ENCODE measurements at places on chromosomes 7 and 10.
A peak's percentile ranks its signal among the peaks of the same experiment; 100 is the strongest.

- DNase-seq = no peak
- H3K36me3 ChIP-seq = no peaks in the 10 kb centered on the region
- H3K4me1 ChIP-seq = peaks cover 7% of the 10 kb centered on the region
- H3K27ac ChIP-seq = no peak overlapping the region
- H3K4me3 ChIP-seq = peak overlapping the region; percentile 54
- peaks cover 58% of the 10 kb centered on the region for H3K27me3 ChIP-seq
Observed at GRCh38 chr10:114403541-114404161, 651 bp downstream of the AFAP1L2 start.

- DNase-seq = no peak
- H3K36me3 ChIP-seq = peaks cover 33% of the 10 kb centered on the region
- no peak overlapping the region for H3K27ac ChIP-seq
- no peaks in the 10 kb centered on the region for H3K27me3 ChIP-seq
- H3K4me1 ChIP-seq = no peaks in the 10 kb centered on the region
Observed at GRCh38 chr7:130160023-130160422, 45.2 kb downstream of the TMEM209 start.

DNA sequence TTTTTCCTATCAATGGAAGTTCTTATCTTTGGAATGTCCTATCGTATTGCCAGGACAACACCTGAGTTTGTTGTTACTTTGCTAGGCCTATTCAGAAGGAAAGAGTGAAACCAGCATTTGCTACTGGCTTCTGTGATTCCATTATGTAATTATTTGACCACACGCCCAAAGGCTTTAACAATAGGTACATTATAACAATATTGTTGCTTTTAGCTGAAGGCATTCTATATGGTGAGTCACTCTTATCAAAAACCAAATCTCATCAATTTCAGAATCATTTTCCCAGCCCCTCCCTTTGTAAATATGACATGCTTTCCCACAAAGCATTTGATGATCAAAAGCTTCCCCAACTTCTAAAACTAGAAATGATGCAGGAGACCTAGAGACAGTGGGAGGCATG lies 294.4 kb upstream of the NEBL start:
- no peak for DNase-seq
- H3K27me3 ChIP-seq = peaks cover 7% of the 10 kb centered on the region
- H3K36me3 ChIP-seq = no peaks in the 10 kb centered on the region
- no peak overlapping the region for H3K4me3 ChIP-seq
- H3K4me1 ChIP-seq = no peaks in the 10 kb centered on the region

DNA sequence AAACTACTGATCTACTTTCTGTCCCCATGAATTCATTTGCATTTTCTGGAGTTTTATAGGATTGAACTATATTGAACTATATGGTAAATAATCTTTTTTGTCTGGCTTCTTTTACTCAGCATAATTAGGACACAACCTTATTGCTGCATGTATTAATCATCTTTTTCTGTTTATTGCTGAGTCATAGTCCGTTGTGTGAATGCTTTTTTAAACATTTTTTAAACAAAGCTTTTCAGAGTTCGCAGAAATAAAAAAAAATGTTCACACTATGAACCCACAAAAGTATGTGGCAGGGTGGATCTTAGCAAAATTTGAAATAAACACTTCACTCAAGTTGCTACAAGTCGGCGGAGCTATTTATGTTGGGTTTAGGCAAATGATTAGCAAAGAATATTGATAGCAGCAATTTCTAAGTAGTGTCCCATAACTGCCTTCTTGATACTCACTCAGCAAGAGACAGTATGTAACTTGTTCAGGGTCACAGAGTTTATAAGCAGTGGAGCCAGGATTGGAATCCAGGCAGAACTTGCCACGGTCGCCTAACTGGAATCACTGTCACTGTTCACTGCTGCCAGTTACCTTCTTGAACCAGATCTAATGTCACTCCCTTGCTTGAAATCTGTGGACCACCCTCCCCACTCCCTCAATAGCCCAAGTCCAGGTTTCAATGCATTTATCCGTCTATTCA lies 5.6 kb downstream of the CH25H start:
- H3K27me3 ChIP-seq = peaks cover 12% of the 10 kb centered on the region
- peaks cover 3% of the 10 kb centered on the region for H3K4me1 ChIP-seq
- peak overlapping the region; percentile 40 for H3K27ac ChIP-seq
- DNase-seq = no peak

- no peaks in the 10 kb centered on the region for H3K4me1 ChIP-seq
- H3K27me3 ChIP-seq = no peaks in the 10 kb centered on the region
- H3K27ac ChIP-seq = no peak overlapping the region
- no peaks in the 10 kb centered on the region for H3K36me3 ChIP-seq
Observed at GRCh38 chr7:80661729-80662128, 23.3 kb downstream of the CD36 start.

GRCh38 chr7:90709501-90710465 lies 113.7 kb downstream of the CDK14 start:
- no peaks in the 10 kb centered on the region for H3K36me3 ChIP-seq
- no peaks in the 10 kb centered on the region for H3K27me3 ChIP-seq
- DNase-seq = no peak
- no peak overlapping the region for H3K4me3 ChIP-seq

DNA sequence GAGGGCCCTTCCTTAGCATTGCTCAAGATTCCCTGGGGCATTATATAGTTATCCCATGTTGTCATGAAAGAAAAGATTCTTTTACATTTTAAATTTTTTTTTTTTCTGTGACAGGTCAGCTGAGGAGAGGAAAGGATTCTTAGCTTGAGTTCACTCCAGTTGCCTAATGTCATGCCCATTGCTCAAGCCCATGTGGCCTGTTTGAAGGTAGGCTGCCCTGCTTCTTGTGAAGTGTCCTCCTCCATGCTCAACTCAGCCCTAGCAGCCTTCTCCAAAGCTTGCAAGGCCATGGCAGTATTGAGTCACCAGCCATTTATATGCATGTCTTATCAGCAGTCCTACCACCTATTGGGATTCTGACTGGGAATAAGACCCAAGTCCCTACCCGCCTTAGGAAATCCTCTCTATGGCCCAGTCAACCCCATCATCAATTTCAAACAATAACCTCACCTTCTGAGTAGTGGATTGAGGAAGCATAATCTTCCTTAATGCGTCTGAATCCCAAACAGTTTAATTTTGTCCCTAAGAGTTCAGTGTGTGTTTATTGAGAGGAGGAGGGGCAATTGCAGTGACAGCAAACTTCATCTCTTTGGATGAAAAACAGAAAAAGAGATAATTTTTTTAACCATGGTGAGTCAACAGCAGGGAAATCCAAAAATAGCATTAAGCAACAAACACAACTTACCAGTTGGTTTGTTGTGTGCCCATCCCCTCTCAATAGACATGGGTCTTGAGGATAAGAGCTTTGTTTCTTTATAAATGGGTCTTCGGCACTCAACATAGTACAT lies 38.6 kb upstream of the WASL start:
- no peak overlapping the region for H3K27ac ChIP-seq
- no peak for DNase-seq
- H3K27me3 ChIP-seq = peaks cover 8% of the 10 kb centered on the region
- H3K4me1 ChIP-seq = no peaks in the 10 kb centered on the region
- H3K36me3 ChIP-seq = no peaks in the 10 kb centered on the region

DNA sequence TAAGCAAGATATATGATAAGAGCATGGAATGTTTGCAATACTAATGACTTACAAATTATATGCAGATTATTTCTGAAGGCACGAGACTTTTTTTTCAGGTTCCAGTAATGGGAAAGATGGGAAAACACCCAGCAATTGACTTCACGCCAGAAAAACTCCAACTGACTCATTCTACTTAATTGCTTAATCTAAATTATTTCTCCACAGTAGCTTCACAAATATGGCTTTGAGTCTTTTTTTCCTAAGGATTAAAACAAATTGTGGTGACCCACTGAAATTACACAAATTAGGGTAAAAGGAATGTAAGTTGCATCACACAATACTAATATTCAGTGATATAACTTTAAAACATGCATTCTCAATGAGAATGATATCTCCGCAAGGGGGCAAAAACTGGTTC lies 138.7 kb downstream of the GNAI1 start:
- no peak overlapping the region for H3K27ac ChIP-seq
- H3K4me1 ChIP-seq = no peaks in the 10 kb centered on the region
- H3K4me3 ChIP-seq = no peak overlapping the region
- no peaks in the 10 kb centered on the region for H3K27me3 ChIP-seq

DNA sequence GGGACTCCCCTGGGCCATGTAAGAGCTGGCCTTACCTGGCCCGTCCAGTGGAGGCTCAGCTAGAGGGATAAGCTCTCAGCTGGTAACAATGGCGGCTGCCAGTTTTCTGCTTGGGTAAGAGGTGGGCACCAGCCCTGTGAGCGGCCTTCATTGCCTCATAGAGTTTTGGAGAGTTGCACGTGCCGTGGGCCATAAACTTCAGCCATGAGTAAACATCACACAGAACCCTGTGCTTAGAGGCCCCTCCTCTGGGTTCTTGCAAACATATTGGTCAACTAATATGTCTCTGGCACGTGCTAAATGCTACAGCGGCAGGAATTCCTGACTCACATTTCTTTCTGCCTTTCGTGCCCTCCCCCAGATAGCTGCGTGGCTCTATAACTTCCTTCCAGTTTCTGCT lies 103.9 kb upstream of the LEP start:
- peaks cover 48% of the 10 kb centered on the region for H3K27me3 ChIP-seq
- H3K4me3 ChIP-seq = no peak overlapping the region
- no peak overlapping the region for H3K27ac ChIP-seq
- no peak for DNase-seq

DNA sequence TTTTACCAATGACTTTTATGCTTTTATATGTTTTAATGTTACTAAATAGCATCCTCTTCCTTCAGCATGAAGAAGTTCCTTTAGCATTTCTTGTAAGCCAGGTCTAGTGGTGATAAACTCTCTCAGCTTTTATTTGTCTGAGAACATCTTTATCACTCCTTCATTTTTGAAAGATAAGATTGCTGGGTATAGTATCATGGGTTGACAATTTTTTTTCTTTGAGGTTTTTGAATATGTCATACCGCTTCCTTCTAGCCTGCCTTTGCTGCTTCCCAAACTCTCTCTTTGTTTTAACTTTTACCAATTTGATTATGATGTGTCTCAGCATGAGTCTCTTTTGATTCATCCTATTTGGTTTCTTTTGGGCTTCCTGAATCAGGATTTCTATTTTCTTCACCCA lies 108.2 kb upstream of the KAT6B start:
- H3K36me3 ChIP-seq = peaks cover 32% of the 10 kb centered on the region
- DNase-seq = no peak
- H3K27me3 ChIP-seq = no peaks in the 10 kb centered on the region
- H3K4me1 ChIP-seq = no peaks in the 10 kb centered on the region
- no peak overlapping the region for H3K27ac ChIP-seq

- H3K4me3 ChIP-seq = no peak overlapping the region
- DNase-seq = no peak
- H3K4me1 ChIP-seq = no peaks in the 10 kb centered on the region
- no peaks in the 10 kb centered on the region for H3K36me3 ChIP-seq
Observed at GRCh38 chr7:114759347-114760062, 162.4 kb upstream of the MDFIC start.

DNA sequence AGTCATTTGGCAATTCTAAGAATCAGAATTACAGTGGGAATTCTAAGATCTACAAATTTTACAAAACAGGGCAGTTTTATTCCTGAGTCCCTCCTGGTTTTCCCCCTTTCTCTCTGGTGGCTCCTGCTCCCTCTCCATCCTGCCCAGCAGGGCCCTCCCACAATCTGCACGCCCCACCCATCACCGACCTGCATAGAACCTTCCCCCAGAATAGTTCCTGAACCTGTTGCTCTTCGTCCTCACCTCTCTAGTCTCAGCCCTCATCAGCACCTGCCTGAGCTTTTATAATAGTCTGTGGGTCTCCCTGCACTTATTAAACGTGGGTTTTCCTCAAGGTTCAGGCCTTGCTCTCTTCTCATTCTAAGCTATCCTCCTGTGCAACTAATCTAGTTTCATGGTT lies 49.1 kb upstream of the MNX1 start:
- peaks cover 23% of the 10 kb centered on the region for H3K27me3 ChIP-seq
- H3K36me3 ChIP-seq = no peaks in the 10 kb centered on the region
- no peak overlapping the region for H3K4me3 ChIP-seq

GRCh38 chr7:90988516-90988915 lies 275.7 kb upstream of the FZD1 start:
- no peaks in the 10 kb centered on the region for H3K4me1 ChIP-seq
- no peak overlapping the region for H3K27ac ChIP-seq
- no peaks in the 10 kb centered on the region for H3K27me3 ChIP-seq
- peaks cover 5% of the 10 kb centered on the region for H3K36me3 ChIP-seq
- H3K4me3 ChIP-seq = no peak overlapping the region
- no peak for DNase-seq

DNA sequence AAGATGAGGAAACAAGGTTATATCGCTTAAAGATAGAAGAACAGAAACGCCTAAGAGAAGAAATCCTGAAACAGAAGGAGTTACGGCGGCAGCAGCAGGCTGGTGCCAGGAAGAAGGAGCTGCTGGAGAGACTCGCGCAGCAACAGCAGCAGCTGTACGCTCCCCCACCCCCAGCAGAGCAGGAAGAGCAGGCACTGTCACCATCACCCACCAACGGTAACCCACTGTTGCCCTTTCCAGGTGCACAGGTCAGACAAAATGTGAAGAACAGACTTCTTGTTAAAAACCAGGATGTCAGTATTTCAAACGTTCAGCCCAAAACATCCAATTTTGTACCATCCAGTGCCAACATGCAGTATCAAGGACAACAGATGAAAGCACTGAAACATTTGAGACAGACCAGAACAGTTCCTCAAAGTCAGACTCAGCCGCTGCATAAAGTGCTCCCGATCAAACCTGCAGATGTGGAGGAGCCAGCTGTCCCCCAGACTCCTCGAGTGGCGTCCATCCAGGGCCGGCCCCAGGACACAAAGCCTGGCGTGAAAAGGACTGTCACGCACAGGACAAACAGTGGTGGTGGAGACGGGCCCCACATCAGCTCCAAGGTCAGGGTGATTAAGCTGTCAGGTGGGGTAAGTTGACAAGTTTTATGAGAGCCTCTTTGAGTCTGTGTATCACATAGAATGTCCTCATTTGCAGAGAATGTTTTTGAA lies 67.1 kb downstream of the SHH start:
- no peaks in the 10 kb centered on the region for H3K27me3 ChIP-seq
- H3K4me1 ChIP-seq = peaks cover 23% of the 10 kb centered on the region
- no peak overlapping the region for H3K27ac ChIP-seq
- DNase-seq = no peak
- H3K36me3 ChIP-seq = peaks cover 10% of the 10 kb centered on the region

DNA sequence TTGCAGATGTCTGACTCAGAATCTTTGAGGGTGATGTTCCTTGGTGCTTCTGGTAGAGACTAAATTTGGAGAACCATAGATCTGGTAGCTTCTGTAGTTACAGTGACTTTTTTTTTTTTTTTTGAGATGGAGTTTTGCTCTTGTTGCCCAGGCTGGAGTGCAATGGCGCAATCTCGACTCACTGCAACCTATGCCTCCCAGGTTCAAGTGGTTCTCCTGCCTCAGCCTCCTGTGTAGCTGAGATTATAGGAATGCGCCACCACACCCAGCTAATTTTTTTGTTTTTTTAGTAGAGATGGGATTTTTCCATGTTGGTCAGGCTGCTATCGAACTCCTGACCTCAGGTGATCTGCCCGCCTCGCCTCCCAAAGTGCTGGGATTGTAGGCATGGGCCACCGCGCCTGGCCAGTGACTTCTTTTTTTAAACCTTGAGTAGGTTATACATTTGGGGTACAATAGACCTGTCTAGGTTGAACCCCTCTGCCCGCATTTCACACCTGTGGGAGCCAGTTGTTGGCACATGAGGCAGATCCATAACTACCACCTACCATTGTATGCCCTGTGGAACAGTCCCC lies 47.0 kb downstream of the SUFU start:
- H3K4me3 ChIP-seq = no peak overlapping the region
- no peak overlapping the region for H3K27ac ChIP-seq
- peaks cover 3% of the 10 kb centered on the region for H3K4me1 ChIP-seq

All from natural killer cell treated with Interleukin-12 subunit alpha and Interleukin-12 subunit beta and Interleukin-15 and Interleukin-18, amount 100 ng/mL, for 72 hours (primary cell).